Dermis blood vessel endothelial cell (primary cell): ENCODE measurements at places on chromosomes 2 and 18. TPM values are rescaled to one million over a fixed set of nuclear protein-coding genes. Genes with fewer than 3 reads are reported as not detected.

Gene FAM124B
- 139 and 228 TPM in 2 replicates for total RNA-seq

Gene RBKS
- 0.98 and 1.2 TPM in 2 replicates for total RNA-seq

Gene COBLL1
- total RNA-seq, result 4.6 and 7.8 TPM in 2 replicates

Gene CLEC4F
- 0.09 and 0.34 TPM in 2 replicates for total RNA-seq

Gene OTOS
- total RNA-seq, result not detected in 2 replicates

Gene TRABD2A
- total RNA-seq, result 0.23 and 1.4 TPM in 2 replicates

Gene ABCG8
- total RNA-seq, result not detected in 2 replicates

Gene OSR1
- total RNA-seq, result 0.09 and 0.17 TPM in 2 replicates

Gene TCF23
- total RNA-seq, result not detected in 2 replicates

Gene SNORC
- total RNA-seq, result 0.34 and 0.84 TPM in 2 replicates

Gene STAMBP
- 23.7 and 25.4 TPM in 2 replicates for total RNA-seq

Gene CMPK2
- total RNA-seq, result 0.84 and 1.9 TPM in 2 replicates

Gene GBX2
- total RNA-seq, result 0.34 and 1.1 TPM in 2 replicates

Gene DDX18
- total RNA-seq, result 60.8 and 80.4 TPM in 2 replicates
